ENCODE measurements at places on chromosomes 1 and 21.

DNA sequence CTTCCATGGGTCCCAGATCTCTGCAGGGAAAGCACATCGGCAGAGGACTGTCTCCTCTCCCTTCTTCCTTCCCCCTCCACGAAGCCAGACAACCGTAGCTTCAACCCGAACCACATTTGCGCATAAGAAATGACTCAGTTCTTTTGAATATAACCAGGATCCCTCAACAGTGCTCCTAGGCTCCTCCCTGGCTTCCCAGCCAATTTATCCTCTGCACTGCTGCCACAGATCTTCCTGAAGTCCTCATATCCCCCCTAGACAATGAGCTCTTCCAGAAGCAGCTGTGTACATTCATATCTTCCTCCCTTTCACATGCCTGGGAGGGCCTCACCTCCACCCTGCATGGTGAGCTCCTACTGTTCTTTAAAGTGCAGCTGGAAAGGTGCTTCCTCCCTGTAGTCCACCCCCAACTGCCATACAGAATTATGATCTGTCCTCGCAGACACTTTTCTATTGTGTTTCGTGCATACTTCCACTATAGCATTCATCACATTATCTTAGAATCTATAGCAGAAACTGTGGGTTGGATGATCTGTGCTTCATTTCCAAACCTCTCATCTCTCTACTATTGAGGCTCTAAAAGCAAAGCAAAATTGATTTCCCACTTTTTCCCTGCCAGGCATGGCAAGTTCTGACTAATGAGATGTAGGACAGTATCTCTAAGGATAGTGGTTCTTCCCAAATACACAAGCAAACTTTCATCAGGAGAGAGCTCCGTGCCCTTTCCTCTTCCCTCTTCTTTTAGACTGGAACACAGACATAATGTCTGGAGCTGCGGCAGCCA, 179.3 kb upstream of the HMGB4 start:
- DNase-seq = no peak

- DNase-seq = no peak
Observed at GRCh38 chr1:84143796-84144565, at the start of gene PRKACB. PRKACB (plus strand) TSS chr1:84144271; CDS start chr1:84144362, 91 bp downstream.

GRCh38 chr1:35714921-35715567, 3.6 kb downstream of the C1orf216 start:
- DNase-seq = no peak

GRCh38 chr1:63622849-63623566, 29.8 kb downstream of the PGM1 start:
- DNase-seq = no peak

DNA sequence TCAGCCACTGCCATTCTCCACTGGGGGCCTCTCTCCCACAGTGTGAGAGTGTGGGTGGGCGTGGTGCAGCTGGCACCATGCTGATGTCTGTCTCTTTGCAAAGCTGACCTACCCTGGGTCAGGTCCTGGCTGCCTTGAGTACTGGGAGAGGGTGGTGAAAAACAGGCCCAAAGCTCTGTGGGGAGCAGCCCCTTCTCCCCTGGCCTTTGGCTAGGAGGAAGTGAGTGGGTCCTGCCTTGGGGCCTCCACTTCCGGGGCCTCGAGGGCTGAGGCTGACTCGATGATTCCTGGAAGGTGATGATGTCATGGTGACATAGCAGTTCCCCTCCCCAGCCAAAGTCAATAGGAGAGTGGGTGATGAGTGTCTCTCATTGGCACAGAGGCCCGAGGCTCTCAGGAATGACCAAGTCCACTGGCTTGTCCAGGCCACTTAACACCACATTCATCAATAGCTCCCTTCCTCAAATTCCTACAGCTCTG, 53.0 kb downstream of the IER5 start:
- DNase-seq = no peak

GRCh38 chr1:9805006-9805508, 18.7 kb downstream of the CLSTN1 start:
- DNase-seq = peak; percentile 9

GRCh38 chr1:60598041-60598910, 484.1 kb upstream of the NFIA start:
- DNase-seq = no peak

DNA sequence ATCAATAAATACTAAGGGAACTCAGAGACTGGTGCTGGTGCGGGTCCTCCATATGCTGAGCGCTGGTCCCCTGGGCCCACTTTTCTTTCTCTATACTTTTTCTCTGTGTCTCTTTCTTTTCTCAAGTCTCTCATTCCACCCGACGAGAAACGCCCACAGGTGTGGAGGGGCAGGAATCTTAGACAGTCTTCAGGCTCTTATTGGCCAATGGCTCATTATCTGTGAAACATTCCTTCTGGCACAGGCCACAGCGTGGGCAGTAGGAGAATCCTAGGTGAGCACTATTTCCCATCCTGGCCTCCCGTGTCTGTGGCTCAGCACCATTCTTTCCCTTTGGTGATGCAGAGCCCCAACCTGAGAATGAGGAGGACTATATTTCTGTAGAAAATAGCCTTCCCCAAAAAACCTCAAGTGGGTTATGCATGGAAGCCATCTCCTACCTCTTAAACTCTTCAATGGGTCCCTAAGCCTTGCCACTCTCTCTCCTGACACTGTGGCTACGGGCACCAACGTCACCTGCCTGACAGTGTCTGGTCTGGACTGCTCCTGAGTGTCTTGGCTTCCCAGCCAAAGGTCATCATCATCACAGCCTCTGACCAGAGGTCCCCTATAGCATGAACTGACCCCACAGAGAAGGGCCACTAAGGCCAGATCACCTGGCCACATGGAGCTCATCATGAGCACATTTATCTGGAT, 6.2 kb upstream of the SLAMF1 start:
- DNase-seq = no peak

DNA sequence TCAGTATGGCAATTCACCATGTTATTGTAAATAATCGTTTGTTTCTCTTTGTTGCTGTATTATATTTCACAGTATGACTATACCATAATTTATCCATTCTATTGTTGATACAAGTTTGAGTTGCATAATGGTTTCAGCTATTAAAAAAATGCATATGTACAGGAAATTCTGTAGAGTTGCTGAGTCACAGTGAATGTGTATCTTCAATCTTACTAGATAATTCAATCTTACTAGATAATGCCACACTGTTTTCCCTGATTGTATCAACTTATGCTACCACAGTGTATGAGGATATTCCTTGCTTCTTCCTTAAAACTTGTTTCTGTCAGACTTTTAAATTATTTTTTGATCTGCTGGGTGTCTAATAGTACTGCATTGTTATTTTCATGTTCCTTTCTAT, 3.5 kb upstream of the COA6 start:
- no peak for DNase-seq

- peak; percentile 75 for DNase-seq
Observed at GRCh38 chr1:244066954-244067716, 16.1 kb downstream of the ZBTB18 start.

DNA sequence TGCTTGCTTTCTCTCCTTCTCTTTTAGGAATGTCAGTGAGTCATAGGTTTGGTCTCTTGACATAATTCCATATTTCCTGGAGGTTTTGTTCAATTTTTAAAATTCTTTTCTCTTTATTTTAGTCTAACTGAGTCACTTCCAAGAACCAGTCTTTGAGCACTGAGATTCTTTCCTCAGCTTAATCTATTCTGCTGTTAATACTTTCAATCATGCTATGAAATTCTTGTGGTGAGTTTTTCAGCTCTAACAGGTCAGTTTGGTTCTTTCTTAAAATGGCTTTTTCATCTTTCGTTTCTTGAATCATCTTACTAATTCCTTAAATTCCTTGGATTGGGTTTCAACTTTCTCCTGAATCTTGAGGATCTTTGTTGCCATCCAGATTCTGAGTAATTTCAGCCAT, 321.0 kb downstream of the PTBP2 start:
- DNase-seq = no peak

GRCh38 chr1:244964112-244964971, 100.0 kb upstream of the HNRNPU start:
- DNase-seq = no peak

GRCh38 chr1:247111259-247111699, 7.1 kb upstream of the ZNF669 start:
- no peak for DNase-seq

GRCh38 chr1:70436622-70437251, 25.7 kb downstream of the CTH start:
- no peak for DNase-seq

DNA sequence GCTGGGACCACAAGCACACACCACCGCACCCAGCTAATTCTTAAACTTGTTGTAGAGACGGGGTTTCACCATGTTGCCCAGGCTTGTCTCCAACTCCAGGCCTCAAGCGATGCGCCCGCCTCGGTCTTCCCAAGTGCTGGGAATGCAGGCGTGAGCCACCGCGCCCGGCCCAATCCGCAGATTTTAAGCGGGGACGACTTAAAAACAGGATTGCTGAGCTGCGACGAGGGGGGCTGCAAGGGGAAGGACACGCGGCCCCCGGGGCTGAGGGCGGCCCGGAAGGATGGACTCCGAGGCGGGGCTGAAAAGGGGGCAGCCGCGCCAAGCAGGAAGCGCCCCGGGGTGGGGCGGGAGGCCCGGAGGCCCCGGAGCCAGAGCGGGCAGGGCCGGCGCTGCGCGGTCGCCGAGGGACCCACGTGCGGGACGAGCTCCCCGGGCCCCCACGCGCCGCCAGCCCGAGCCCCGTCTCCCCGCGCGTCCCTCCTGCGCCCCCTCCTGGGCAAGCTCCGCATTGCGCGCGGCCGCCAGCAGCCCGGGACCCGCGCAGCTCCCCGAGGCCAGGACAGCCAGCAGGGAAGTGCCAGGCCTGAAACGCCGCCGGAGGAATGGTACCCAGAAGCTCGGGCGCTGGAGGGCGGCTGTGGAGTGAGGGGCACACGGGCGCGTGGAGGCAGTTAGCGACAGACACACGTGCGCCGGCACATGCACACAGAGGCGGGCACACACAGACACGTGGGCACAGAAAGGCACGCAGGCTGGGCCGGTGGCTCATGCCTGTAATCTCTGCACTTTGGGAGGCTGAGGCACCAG, 5.5 kb upstream of the PRKCZ start:
- DNase-seq = no peak

- no peak for DNase-seq
Observed at GRCh38 chr1:101250656-101251272, 13.9 kb downstream of the S1PR1 start.

DNA sequence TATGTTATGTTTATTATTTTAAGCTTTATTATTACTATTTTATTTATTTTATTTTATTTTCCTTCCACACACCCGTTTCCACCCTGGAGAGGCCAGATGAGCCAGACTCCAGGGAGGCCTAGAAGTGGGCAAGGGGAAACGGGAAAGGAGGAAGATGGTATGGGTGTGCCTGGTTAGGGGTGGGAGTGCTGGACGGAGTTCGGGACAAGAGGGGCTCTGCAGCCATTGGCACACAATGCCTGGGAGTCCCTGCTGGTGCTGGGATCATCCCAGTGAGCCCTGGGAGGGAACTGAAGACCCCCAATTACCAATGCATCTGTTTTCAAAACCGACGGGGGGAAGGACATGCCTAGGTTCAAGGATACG, 468 bp upstream of the MX1 start:
- no peak for DNase-seq

DNA sequence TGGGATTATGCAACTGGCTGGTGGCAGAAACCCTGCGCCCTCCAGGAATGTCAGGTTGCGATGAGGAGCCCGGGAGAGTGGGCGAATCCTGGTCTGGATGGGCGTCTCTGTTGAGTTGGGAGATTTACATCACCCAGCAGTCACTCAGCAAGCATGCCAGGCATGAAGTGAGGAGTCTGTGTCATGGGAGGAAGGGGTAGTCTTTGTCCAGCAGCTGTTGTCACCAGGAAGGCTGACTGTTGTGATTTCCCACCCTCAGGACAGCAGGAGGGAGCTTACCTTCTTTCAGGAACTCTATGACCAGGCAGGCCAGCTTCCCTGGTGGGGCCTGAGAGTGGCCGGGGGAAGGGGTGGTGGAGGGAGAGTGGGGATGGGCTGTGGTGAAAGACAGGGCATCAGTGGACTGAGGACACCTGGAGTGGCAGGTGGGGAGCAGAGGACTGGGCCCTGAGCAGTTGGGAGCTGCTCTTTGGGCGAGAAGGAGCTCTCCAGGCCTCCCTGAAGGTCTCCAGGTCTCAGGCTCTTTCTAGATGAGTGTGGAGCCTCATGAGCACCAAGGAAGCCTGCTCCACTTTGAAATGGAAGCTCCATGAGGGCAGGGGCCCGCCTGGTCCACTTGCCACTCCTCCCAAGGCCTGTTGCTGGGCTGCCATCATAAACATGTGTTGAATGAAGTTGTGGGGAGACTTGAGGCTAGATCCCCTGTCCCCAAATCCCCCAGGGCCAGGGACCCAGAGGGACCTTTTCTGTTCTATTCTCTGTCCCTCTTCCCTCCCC, 21.3 kb upstream of the PKP1 start:
- peak; percentile 82 for DNase-seq

DNA sequence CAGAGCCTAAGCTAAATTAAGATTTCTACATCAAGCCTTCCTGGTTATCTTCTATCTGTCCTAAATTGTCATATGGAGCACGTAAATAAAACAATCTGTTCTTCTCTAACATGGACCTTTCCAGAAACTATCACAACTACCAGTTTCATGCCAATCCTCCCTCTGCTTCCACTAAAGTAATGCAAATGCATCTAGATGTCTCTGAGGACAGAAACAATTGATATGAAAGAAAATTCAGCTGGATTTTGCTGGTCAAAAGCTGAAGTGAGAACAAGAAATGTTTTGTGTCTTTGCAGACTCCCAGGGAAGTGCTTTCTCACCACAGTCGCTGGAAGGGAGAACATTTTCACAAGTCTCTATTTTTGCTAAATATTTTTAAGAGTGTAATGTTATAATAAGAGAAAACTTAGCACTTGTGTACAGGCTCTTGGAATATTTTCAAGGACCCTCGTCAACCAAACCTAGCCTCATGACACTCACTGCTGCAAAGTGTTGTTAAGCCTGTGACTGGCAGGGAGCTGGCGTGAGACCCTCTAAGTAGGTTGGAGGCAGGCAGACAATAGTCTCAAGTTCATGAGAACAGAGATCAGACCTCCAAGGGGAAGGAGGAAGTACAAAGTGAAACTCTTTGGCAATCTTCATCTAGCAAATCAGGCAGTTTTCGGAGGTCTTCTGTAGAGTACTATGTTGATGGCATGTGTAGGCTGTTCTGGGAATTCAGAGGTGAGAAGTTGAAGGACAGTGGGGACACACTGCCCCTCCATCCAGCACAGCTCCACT, 38.8 kb downstream of the DNASE2B start:
- DNase-seq = no peak

- DNase-seq = no peak
Observed at GRCh38 chr21:41189150-41189745, 21.3 kb downstream of the BACE2 start.

GRCh38 chr1:174874331-174875053, 125.3 kb upstream of the CACYBP start:
- DNase-seq = no peak

DNA sequence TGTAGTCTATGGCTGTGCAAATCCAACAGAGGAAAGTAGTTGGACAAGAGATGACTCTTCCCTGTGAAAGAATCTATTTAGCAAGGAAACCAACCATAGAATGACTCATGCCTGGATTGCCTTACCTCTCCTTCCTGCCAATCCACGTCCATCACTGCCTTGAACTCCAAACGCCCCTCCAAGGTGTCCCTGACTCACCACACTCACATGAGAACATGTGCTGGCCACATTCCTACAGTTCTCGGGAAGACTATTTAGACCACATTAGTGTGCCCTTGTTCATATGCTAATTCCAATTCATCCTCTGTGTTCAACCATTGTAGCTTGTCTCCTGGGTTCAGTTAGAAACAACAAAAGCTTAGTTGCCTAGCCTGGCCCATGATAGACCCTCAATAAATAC, 157.3 kb downstream of the SLC30A10 start:
- DNase-seq = no peak
